GM23338 (cell line): ENCODE measurements at places on chromosomes 3 and 15. TPM values are rescaled to one million over a fixed set of nuclear protein-coding genes. Genes with fewer than 3 reads are reported as not detected.

The ARHGEF26 gene
- 16.9 and 17.3 TPM in 2 replicates for total RNA-seq

The XYLB gene
- 3.0 and 3.3 TPM in 2 replicates for total RNA-seq

The CFAP92 gene
- total RNA-seq: 1.6 and 2.1 TPM in 2 replicates

The PROS1 gene
- 2.5 and 4.1 TPM in 2 replicates for total RNA-seq

The SLC12A1 gene
- total RNA-seq: 0.19 and 0.59 TPM in 2 replicates

The ZIC4 gene
- total RNA-seq: not detected in 2 replicates

The SLC24A5 gene
- not detected in 2 replicates for total RNA-seq

The RARRES1 gene
- 0.10 TPM in 1 of 2 replicates, not detected in the other for total RNA-seq

The NIT2 gene
- 18.2 and 19.2 TPM in 2 replicates for total RNA-seq

The CD276 gene
- total RNA-seq: 131 and 158 TPM in 2 replicates

The RTP3 gene
- 0.97 TPM in 1 of 2 replicates, not detected in the other for total RNA-seq

The SGO1 gene
- 31.8 and 33.0 TPM in 2 replicates for total RNA-seq
